Iris pigment epithelial cell (primary cell): ENCODE measurements at places on chromosomes 1 and 21.

DNA sequence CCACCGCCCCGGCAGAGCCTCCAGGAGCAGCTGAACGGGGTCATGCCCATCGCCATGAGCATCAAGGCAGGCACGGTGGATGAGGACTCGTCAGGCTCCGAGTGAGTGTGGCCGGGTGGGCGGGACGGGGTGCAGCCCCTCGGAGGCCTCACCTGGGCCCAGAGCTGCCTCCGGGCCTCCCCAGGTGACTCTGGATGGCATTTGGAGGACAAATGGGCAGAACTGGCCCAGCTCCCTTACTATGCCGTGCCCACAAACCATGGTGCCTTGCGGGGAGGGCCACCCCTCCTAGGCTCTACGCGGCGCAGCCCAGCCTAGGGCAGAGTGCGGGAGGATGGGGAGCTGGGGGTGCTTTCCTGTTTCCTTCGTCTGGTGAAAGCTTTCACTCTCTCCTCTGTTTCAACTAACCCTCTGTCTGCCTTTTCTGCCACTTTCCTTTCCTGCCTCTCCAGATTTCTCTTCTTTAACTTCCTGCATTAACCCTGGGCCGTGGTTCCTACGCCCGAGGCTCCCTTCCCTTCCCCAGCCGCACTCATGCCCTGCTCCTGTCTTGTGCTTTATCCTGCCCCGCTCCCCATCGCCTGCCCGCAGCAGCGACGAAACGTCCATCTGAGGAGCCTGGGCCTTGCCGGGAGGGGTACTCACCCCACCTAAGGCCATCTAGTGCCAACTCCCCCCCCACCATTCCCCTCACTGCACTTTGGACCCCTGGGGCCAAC is 9.2 kb downstream of the PSRC1 start:
- DNase-seq: no peak

- no peak for DNase-seq
Measured at GRCh38 chr1:178946855-178947676, 76.2 kb upstream of the ANGPTL1 start.

DNA sequence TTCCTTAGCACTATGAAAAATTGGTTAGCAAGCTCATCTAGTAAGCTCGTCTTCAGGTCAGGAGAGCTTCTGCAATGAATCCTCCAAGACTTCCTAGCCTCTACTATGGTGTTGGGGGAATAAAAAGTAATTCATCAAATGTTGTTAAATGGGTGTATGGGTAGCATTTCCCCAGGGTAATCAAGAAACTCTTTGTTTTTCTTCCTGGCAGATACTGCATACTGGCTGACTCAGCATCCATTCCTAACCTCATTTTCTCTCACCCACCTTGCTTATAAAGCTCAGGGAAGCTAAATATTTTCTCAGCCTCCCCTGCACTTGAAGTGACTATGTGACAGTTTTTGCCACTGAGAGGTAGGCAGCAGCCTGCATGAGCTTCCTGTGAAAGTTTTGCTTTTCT is 83.4 kb downstream of the MAB21L3 start:
- DNase-seq: no peak

DNA sequence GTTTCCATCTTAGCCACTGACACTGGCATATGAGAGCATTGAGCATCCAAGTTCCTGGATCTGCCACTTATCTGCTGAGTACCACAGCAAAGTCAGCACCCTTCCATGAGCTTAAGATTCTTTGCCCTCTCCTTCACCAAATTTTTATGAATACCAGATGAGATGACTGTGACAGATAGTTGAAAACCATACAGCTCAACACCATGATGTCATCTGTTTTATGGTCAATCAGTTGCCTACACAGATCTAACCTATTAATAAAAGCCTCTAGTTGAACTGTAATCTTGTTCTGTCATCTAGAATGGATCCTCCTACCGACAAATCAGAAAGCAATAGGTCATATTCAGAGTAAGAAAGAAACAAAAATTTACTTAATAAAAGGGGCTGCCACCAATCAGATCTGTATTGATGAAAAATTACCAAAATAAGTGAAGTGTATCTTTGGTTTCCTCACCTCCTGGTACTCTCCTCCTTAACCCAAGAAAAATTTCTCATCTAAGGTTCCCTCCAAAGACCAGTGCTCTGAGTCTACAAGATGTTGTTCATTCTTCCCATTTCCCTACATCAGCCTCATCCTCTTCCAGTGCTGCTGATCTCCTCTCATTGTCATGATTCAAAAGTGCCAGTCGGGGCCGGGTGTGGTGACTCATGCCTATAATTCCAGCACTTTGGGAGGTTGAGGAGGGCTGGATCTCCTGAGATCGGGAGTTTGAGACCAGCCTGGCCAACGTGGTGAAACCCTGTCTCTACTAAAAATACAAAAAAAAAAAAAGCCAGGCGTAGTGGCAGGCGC is 138.8 kb upstream of the CTTNBP2NL start:
- DNase-seq: no peak

GRCh38 chr1:54070171-54070837 is 16.9 kb downstream of the TCEANC2 start:
- peak; percentile 55 for DNase-seq

- peak; percentile 83 for DNase-seq
Measured at GRCh38 chr1:224929335-224930237, at the start of gene DNAH14. TSS of gene DNAH14 (plus strand) at chr1:224929675. CDS start at chr1:224952703, 23,028 bp downstream.

DNA sequence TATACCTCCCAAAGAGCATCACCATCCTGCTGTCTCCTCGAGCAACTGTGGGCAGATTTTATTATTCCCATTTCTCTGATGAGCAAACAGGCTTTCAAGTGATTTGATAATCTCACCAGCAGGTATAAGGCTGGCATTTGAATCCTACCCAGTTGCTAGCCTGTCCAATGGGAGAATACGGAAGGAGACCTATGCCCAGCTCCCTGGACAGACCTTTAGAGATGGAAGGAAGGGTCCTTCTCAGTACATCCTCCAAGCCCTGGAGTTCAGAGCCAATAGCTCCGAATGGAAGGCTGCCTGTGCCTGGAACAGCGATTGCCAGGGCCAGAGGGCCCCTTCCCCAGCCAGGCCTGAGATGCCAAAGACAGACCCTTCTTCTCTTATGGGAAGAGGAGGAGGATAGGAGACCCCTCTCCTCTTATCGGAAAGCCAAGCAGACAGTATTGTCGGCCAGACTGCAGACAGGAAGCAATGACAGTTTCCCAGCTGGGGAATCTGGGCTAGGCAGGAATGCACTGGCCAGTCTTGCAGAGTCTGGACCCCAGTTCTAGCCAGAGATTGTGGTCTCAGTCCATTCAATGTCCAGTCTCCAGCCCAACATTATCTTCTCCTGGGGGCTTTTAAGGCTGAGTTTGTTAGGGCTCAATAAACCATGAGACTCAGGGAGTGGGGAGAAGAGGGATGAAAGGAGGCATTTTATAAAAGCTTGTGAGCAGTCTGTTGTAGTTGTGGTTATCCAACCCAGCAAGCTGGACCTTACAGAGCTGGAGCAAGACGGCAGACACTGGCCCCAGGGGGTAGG is 2.0 kb downstream of the IFFO2 start:
- peak; percentile 51 for DNase-seq

DNA sequence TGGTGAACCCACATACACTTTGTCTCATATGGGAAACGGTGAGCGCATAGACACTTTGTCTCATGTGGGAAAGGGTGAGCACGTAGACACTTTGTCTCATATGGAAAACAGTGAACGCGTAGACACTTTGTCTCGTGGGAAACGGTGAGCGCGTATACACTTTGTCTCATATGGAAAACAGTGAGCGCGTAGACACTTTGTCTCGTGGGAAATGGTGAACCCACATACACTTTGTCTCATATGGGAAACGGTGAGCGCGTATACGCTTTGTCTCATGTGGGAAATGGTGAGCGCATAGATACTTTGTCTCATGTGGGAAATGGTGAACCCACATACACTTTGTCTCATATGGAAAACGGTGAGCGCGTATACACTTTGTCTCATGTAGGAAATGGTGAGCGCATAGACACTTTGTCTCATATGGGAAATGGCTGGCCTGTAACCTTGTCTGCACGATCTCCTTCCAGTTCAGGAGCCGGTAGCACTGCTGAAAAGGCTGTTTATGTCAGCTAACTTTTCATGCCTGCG is 50.7 kb upstream of the TRAPPC10 start:
- DNase-seq: no peak

GRCh38 chr1:164602480-164603093 is 43.6 kb downstream of the PBX1 start:
- DNase-seq: peak; percentile 70

DNA sequence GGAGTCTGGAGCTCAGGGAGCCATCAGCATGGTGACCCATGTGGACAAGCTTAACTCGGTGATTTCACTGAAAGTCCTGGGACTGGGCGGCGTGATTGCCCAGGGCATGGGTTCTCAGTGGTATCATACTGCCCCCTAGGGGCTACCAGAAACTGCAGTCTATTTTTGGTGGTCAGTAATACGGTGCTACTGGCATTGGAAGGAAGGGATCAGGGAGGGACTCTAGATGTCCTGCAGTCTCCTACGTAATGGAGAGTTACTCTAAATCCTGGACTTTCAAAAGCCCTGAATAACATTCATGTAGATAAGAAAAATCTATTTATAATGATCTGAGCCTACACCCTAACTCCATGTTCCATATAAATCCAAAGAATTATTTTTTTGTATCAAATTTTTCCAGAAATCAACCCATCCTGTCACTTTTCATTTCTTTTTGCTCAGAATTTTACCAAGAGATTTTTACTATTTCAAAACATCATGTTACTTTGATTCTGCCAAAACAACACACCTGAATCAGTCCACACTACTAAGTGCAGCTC is 37.3 kb downstream of the PABPC4 start:
- peak; percentile 76 for DNase-seq

DNA sequence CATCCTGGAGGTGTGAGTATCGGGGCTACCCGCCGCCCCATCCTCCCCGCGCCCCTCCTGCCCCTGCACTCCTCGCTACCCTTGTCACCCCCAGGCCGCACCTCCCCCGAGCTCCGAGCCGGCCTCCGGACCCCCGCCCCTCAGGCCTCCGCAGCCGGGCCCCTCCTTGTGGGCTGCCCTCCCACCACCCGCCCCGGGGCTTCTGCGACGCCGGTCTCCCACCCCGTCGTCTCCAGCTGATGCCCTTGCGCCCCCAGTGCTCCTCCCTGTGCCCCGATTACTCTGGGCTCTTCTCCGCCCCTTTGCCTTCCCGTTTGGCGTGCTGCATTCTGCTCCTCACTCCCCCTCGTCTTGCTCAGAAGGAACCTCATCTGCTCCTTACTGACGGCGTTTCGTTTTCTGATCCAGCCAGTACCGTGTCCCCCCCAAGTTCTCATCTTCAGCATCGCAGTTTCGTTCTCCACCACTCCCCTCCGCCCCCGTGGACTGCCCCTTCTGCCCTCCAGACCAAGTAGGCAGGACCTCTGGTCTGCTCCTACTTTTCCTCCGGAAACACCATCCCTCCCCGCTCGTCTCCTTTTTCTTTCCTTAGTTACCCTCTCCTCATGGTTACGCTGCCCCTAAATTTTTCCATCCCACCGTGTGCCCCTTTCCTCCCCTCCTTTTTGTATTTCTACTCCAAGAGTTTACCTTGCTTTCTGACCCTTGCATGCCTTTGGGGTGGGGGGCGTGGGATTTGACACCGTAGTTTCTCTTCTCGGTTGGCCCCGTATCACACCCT is 841 bp downstream of the SNX27 start:
- no peak for DNase-seq

- DNase-seq: peak; percentile 61
Measured at GRCh38 chr1:168608796-168609715, 32.7 kb downstream of the XCL1 start.

DNA sequence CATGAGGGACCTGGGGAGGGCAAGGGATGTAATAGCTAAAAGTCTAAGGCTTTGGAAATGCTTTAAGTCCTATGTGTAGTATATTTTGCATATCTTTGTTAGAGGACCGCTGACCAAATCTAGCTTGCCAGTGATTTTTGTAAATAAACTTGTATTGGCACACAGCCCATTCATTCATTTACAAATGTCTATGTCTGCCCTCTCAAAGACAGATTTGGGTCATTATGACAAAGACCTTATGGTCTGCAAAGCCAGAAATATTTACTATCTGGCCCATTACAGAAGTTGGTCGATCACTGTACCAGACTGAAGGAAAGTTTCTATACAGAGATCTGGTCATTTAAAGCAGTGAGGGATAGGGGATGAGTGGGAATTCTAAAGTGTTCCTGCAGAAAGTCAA is 120.1 kb upstream of the RAVER2 start:
- no peak for DNase-seq

DNA sequence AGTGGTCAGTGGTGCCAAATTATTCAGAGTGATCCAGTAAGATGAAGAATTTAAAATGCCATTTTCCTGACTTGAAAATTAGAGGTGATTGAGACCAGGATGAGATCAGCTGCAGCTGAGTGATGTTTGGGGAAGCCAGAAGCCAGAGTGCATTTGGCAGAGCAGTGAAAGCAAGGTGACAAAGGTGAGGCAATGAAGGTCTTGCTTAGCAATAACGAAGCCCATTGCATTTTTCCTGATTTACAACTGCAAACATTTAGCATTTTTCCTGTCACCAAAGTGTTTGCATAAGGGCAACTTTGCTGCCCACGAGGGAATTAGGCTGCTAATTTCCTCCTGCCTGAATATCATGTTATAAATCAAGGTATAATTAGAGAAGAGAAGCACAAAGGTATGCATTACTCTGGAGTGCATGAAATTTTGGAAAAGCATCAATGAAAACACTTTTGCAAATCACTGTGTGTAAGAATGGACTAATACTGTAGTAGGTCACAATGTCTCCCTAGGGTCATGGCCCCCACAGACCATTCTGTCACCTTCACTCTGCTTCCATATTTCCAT is 188.2 kb upstream of the LYPLAL1 start:
- DNase-seq: no peak

DNA sequence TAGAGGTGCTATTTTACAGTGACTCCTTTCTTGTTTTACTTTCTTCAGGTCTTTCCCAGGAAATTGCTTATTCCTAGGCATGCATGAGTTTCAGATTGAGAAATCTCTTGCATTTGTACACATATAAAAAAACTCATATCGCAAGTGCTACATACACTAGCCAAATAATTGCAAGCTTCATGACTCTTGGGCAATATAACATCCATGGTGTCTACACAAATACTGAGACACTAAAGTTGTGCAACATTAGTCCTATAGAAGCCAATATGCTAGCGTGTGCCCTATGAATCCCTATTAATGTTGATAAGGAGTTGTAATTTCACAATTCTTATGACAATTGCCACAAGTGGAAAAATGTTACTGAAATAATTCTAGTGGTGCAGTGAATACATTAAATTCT is 591.0 kb downstream of the ADGRL2 start:
- no peak for DNase-seq

DNA sequence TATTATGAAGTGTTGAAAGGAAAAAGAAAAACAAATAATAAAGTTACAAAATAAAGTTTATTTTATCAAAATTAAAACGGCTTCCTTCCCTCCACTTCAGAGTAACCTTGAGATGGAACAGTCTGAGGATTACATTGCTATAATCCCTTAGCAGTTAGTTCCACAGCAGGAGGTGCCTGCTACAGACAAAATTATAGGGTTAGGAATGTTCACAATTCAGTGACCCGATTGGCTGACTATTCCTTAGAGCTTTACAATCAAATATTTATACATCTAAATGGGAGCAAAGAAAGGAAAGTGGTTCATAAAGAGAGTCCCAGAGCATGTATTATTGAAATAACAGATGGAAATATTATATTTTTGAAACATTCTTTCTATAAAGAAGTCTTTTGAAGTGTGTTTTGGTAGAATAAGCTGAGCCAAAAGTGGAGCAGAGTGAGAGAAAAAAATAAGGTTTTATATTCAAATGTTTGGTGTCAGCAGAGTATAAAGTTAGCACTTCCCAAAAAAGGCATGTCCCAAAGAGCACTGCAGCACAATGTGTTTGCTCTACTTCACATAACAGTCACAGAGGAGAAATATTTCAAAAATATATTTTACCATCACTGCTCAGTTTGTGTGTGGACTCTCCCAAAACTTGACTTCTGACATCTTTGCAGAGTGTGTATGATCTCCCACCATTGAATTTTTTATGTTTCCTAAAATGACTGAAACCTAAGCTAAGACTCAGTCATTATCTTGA is 71.4 kb upstream of the GORAB start:
- no peak for DNase-seq
